ENCODE measurements at places on chromosomes 2 and 18.
A peak's percentile ranks its signal among the peaks of the same experiment; 100 is the strongest.

- no peak for DNase-seq
Observed at GRCh38 chr2:178627401-178627800, 147.1 kb downstream of the PLEKHA3 start.

GRCh38 chr18:8499810-8500675 lies 109.2 kb upstream of the RAB12 start:
- no peak for DNase-seq

- DNase-seq, result no peak
Observed at GRCh38 chr2:20164061-20164733, 60.7 kb downstream of the SDC1 start.

DNA sequence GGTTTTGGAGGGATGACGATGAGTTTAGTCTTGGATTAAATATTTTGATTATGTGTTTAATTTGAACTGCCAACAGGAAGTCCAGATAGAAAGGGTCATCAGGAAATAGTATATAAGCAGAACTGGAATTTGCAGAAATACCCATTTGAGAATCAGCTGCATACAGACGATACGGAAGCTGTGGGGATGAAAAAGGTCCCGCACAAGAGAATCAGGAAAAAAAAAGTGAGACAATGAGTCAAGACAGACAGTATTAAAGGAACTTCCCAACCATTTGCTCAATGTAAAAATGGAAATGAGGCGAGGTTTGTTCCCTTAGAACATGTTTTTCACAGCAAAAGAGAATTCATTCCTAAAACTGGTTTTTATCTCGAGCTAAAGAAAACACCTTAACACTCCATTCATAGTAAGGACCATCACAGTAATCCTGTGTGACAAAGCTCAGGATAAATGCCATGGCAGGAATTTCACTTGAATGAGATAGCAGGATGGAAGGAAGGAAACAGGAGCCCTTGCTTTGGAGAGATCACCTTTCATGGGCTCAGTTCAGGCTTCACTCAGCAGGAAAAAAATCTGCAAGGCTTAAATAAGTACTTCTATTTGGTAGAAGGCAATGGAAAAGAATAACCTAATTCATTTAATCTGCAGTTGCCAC lies 29.3 kb downstream of the BCL2 start:
- DNase-seq, result no peak

GRCh38 chr2:17733599-17733998 lies 20.0 kb downstream of the SMC6 start:
- DNase-seq, result no peak

DNA sequence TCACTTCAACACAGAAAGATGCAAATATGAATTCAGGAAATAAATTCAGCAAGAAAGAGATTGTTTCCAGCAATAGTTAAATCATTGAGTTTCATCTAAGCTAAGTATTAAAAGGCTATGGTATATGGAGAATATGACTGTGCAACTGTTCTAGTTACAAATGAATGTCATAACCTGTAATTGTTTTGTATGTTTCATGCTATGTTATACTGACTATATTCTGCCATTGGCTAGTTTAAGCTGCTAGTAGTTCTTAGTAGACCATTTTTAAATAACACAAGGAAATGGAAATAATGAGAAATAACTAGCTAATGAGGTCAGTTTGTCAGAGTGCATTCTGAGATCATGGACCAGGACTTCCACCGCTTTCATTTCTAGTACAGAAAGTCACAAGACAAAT lies 1154.9 kb upstream of the TMEFF2 start:
- no peak for DNase-seq

- no peak for DNase-seq
Observed at GRCh38 chr2:14867853-14868252, 235.3 kb downstream of the LRATD1 start.

DNA sequence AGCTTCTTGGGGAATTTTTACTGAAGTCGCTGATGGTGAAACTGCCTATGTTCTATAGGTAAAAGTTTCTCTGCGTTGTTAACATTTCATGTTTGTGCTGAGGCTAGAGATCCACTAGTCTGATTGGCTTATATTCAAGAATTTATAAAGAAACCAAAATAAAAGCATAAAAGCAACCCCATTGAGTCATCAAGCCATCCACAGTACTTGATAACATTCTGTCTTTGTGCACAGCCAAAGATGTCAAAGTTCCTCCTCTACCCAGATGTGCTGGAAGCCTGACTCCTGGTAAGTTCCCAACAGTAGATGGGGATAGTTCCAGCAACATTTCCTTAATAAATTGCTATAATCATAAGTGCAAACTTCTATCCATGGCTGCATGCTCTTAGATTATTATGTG lies 107.8 kb downstream of the TANC1 start:
- no peak for DNase-seq

DNA sequence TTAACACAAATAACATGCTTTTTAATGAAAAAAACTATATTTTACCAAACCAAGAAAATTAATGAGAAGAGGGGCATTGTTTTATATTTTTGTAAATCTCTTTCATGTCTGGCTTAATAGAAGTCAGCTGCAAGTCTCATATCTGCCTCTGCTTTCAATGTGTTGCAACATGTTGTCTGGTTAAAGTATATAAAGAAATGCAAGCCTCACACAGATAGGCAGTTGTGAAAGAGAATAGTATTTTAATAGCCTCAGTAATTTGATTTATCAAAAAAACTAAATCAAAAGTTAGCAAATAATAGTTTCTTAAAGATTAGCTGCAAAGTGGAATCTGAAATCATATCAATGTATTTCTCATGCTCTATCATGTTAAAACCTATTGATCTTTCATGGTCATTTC lies 52.9 kb upstream of the NCOA1 start:
- DNase-seq, result no peak

GRCh38 chr2:10034333-10035052 lies 8.9 kb upstream of the KLF11 start:
- DNase-seq, result no peak

GRCh38 chr2:45724335-45724734 lies 72.9 kb downstream of the PRKCE start:
- DNase-seq, result no peak

GRCh38 chr2:240799033-240799820 lies 20.8 kb downstream of the KIF1A start:
- DNase-seq, result no peak

GRCh38 chr2:128280158-128280871 lies 38.4 kb downstream of the HS6ST1 start:
- DNase-seq, result peak; percentile 46

DNA sequence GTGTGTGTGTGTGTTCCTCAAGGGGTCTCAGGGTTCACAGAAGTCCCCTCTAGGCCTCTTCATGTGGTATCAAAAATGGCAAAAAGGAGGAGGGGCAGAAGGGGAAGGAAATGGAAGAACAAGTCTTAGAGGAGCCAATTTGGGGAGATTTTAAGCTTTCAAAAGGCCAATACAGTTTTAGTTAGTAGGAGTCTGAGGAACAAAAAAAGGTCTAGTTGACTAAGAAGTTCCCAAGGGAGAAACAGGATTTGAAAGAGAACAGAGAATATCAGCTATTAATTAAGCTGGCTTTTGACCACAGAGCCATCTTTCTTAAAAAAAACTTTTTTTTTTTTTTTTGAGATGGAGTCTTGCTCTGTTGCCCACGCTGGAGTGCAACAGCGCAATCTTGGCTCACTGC lies 7.1 kb downstream of the RNF125 start:
- no peak for DNase-seq

- DNase-seq, result no peak
Observed at GRCh38 chr18:12518832-12519531, 111.3 kb downstream of the PRELID3A start.

GRCh38 chr2:95056044-95056443 lies 30.5 kb downstream of the MAL start:
- DNase-seq, result no peak

- DNase-seq, result no peak
Observed at GRCh38 chr2:239826376-239826775, 198.8 kb downstream of the NDUFA10 start.

GRCh38 chr18:9704233-9705118 lies 3.6 kb upstream of the RAB31 start:
- DNase-seq, result no peak

GRCh38 chr2:183057333-183057985 lies 19.2 kb upstream of the NCKAP1 start:
- DNase-seq, result no peak

DNA sequence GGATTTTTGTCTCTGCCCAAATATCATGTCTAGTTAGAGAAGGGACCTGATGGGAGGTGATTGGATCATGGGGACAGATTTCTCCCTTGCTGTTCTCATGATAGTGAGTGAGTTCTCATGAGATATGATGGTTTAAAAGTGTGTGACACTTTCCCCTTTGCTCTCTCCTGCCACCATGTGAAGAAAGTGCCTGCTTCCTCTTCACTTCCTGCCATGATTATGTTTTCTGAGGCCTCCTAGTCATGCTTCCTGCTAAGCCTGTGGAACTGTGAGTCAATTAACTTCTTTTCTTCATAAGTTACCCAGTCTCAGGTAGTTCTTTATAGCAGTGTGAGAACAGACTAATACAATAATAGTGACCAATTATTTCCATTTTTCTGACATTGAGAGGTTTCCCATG lies 167.3 kb upstream of the CYRIA start:
- no peak for DNase-seq

- no peak for DNase-seq
Observed at GRCh38 chr18:75783566-75784281, 356.2 kb upstream of the SMIM21 start.

DNA sequence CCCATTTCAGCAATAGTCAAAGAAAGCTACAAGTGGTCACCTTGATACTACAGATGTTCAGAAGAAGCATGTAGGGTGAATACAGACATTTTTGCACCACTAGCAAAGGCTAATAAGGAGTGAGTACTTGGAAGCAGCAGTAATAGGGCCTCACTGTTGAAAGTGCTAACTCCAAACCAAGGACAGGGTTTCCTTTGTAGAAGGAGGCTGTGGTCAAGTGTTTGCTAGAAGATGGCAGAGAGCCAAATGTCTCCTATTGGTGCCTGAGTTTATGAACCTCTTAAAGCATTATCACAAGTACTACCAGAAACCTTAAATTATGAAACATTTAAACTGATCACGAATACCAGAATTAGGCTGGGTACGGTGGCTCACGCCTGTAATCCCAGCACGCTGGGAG lies 308.1 kb downstream of the ZEB2 start:
- no peak for DNase-seq

DNA sequence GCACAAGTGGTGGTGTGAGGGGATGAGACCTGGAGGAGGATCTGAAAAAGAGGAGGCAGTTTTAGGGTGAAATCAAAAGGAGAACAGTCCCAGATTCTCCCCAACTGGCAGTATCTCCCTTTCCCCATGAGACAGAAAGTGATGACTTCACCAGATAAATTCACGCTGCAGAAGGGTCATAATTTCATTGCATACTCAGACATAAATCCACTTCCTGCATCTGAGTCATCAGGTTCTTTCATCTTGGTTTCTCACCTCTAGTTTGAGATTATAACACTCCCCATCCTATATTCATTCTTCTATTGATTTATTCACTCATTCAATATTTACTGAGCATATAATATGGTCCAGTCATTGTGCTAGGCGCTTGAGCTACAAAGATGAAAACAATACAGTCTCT lies 64.7 kb downstream of the CCDC148 start:
- no peak for DNase-seq

GRCh38 chr2:72605836-72606442 lies 219.9 kb downstream of the EXOC6B start:
- no peak for DNase-seq

- no peak for DNase-seq
Observed at GRCh38 chr2:146128216-146128615, 1608.3 kb upstream of the ZEB2 start.

DNA sequence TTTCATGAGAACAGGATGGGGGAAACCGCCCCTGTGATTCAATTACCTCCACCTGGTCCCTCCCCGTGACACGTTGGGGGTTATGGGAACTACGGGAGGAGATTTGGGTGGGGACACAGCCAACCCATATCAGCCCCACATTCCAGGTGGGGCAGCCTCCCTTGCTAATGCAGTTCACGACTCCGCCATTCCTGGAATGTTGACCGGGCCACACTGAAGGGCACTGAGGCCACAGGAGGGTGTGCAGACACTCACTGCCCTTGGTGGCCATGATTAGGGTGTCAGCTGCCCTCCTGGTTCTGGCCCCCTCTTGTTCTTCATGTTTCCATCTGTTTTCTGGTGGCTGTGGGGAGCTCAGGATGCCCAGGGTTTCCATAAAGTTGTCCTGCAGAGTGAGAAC lies 176.3 kb downstream of the TWIST2 start:
- DNase-seq, result no peak

- DNase-seq, result no peak
Observed at GRCh38 chr18:65017372-65017760, 733.4 kb upstream of the CDH7 start.

Data from dorsolateral prefrontal cortex (tissue), 122 donors.